OCI-M1 (cell line): ENCODE measurements at places on chromosomes 13 and 19.

- no peak for DNase-seq
Measured at GRCh38 chr13:61727767-61728166, 312.1 kb upstream of the PCDH20 start.

DNA sequence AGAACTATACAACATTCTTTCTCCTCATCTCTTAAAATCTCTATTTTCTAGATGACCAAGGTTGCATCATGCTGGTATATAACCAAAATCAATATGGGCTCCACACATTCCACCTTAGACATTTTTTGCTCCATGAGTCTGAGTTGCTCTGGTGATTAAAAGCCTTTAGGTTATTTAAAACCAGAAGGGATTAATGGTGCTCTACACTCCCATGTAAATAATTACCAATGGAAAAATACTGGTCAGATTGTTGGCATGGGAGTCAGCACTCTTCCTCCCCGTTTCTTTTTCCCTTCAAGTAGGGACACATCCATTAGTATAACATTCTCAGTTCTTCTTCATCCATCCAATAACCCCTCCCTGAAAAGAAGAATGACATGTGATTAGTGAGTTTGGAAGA is 747.7 kb downstream of the PCDH17 start:
- DNase-seq = no peak

DNA sequence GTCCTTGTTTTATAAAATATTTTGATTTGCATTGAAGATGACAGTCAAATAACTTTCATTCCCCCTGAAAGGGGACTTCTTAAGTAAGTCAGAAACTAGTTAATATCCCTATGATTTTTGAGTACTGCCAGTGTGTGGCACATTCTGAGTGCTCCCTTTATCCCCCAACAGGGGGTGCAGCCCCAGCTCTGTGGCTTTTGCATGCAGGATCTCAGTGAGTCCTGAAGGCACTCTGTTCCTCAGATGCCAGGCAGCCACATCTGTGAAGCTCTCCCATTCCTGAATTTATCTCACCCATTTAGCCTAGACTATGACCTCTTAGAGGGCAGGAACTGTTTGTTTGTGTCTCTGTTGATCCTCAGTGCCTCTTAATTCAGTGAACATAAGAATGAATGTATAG is 123.1 kb downstream of the CDK8 start:
- DNase-seq = peak; percentile 41

- DNase-seq = no peak
Measured at GRCh38 chr13:20497006-20497775, 28.5 kb downstream of the CRYL1 start.

- DNase-seq = peak; percentile 83
Measured at GRCh38 chr19:57406516-57407123, 4.3 kb upstream of the ZNF17 start.

- no peak for DNase-seq
Measured at GRCh38 chr13:97933776-97934175, 19.7 kb upstream of the IPO5 start.

DNA sequence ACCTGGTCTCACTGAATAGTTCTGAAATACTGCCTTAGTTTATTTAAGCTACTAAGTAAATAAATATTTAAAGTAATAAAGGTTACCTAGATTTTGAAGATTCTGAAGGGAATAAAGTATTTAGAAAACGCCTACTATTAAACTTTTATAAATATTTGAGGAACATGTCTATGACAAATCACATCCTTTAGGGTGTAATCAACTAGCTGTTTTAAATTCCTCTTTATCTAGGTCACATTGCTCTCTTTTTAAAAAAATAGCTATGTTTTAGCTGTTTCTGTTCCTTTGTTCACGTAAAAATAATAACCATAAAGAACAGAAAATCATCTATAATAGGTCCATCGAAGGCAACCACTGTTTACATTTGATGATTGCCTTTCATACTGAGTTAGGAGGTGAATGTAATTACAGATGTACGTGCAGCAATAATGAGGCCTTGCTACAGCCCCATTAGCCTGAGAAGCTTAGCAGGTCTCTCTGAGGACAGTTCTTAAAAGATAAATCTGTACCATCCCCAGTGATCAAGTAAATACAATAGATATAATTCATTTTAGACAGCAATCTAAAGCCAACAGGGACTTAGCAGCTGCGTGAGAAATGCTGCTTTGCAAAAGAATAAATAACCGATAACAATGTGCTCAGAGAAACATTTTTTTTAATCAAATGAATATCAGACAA is 449.5 kb downstream of the LIG4 start:
- no peak for DNase-seq

GRCh38 chr19:50718255-50719118 is 1.1 kb downstream of the SHANK1 start:
- DNase-seq = no peak

DNA sequence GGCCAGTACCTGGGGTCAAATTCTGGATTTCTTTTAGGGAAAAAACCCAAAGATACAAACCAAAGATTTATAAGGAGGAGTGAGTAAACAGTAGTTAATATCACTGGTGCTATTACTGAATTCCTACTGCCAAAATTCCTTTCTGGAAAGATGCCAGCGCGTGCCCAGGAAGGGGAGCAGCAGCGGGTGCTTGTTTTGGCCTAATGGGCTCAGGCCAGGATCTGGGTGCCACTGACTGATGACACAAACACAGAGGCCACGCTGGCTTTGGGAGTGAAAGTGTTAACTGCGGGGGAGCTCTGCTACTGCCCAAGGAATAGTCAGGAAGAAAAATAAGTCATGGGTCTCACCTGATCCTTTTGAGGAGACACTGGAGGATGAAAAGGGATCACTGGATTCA is 61.2 kb downstream of the KLF2 start:
- DNase-seq = no peak

DNA sequence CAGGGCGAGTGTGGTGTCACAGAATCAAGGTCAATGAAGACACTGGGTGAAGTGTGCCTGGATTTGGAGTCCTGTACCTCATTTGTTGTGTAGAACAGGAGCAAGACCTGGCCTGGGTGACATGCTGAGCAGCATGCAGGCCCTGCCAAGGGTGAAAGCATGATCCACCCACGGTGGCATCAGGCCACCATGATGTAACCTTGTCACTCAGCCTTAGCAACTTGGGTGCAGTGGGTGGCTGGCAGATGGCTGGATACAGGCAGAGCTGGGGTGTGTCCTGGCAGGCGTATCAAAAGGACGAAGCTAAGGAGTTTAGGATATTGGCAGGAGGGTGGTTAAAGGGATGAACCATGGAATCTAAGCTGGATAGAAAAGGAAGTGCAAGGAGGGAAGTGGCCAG is 10.3 kb downstream of the THSD1 start:
- no peak for DNase-seq

GRCh38 chr19:10543059-10543419 is 665 bp upstream of the ATG4D start:
- no peak for DNase-seq

DNA sequence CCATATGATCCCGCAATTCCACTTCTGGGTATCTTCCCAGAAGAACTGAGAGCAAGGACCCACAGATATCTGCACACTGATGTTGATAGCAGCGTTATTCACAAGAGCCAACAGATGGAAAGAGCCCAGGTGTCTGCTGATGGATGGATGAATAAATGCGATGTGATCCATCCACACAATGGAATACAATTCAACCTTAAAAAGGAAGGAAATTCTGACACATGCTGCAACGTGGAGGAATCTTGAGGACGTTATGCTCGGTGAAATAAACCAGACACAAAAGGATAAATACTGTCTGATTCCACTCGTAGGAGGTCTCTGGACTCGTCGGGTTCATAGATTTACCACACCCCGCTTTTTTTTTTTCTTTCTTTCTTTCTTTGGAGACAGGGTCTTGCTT is 21.8 kb downstream of the ARHGEF18 start:
- DNase-seq = no peak

- no peak for DNase-seq
Measured at GRCh38 chr13:35699825-35700510, 223.5 kb upstream of the MAB21L1 start.

GRCh38 chr19:9877780-9878510 is 42.8 kb downstream of the PIN1 start:
- no peak for DNase-seq

DNA sequence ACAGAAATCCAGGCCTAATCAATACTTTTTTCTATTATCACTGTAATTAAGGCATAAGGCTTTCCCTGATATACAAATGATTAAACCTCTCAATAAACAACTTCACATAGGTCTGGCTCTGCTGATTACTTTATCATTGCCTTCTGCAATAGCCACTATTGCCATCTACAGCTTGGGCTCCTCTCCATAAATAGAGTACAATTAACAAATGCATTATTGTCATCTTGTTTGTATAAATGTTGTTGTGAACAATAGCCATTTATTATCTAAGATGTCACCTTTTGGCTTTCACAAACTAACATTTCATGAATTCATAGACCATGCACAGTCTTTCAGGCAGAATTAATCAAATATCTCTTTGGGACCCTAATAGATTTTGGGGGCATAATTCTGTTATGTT is 53.3 kb downstream of the NHLRC3 start:
- no peak for DNase-seq

- DNase-seq = no peak
Measured at GRCh38 chr19:49565261-49565660, 15.1 kb downstream of the NOSIP start.

DNA sequence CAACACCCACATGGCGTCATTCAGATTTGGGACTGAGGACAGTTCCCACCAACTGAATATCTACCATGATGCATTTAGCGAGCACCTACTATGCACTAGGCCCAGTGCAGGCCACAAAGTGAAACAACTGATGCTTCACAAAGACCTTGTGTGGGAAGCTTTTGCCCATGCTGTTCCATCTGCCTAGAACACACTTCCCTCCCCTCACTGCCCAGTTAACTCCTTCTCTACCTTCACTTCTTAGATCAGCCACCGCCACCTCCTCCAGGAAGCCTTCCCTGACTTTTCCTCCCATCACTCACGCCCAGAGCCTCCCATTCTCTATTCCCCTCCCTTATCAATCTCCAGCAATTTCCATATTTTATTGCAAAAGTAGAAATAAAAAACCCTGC is 25.7 kb downstream of the PTPRS start:
- DNase-seq = no peak

GRCh38 chr19:8835877-8836276 is 3.7 kb downstream of the MBD3L1 start:
- peak; percentile 17 for DNase-seq

DNA sequence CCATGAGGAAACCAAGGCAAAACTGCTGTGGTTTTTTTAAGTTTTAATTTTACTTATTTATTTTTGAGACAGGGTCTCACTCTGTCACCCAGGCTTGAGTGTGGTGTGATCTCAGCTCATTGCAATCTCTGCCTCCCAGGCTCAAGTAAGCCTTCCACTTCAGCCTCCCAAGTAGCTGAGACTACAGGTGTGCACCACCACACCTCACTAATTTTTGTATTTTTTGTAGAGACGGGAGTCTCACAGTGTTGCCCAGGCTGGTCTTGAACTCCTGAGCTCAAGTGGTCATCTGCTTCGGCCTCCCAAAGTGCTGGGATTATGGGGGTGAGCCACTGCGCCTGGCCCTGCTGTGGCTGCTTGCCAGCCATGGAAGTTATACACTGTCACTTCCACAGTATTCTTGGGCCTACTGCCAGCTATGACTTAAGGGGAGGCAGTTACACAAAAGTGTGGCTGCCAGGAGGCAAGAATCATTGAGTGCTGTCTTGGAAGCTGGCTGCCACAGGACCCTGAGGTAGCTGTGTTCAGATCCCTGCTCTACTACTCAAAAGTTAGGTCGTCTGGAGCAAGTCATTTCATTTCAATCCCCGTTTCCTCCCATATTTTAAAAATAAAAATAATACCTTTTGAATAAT is 12.7 kb downstream of the FARP1 start:
- no peak for DNase-seq

DNA sequence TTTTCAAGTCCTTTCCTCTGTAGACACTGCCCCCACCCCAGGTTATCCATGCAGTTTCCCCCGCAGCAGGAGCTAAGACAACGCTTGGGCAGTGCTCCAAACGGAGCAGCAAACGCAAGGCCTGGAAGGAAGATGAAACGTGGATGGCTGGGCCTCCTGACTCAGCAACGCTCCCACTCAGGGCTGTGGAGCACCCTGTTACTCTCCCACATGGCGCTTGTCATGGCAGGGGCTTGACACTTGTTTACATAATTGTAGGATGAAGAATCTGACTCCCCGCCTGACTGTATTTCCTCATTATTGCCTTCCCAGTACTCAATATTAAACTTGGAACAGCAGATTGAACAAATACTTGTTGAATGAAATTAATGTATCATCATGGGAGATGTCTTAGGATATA is 799 bp upstream of the C1QTNF9B start:
- no peak for DNase-seq

DNA sequence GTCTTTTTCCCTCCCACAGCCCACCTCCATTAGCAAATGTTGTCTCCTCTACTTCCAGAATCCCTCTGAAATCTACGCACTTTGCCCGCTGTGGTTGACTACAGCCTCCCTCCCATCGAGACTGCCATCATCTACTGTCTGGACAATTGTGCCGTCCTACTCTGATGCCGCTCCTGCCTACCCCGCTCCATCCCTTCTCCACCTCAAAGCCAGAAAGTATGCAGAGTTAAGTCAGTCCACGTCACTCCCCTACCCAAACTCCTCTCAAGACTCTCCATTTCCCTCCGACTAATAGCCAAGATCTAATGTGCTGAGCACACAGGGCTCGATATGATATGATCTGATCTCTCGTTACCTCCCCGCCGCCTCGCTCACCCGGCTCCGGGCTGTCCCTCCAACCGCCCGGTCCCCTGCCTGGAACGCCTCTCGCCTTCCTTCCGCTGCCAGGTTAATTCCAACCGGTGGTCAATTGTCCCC is 556 bp downstream of the CACTIN start:
- DNase-seq = peak; percentile 39

GRCh38 chr19:51224163-51224641 is 678 bp upstream of the CD33 start:
- DNase-seq = peak; percentile 77

DNA sequence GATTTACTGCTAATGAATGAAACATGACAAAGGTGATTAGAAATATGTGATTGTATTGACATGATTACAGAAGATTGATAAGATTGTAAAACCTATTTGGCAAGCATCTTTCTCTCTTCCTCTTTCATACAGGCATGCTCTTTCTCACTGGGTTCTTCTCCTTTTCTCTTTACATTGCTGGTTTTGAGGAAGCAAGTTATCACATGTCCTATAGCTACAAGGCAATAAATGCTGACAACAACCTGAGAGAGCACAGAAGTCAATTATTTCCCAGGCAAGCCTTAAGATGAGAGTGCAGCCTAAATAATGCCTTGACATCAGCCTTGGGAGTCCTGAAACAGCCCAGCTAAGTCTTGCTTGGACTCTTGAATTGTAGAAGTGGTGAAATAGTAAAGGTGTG is 875.0 kb downstream of the SLITRK1 start:
- DNase-seq = peak; percentile 63
